ENCODE measurements at places on chromosomes 3 and 15.

DNA sequence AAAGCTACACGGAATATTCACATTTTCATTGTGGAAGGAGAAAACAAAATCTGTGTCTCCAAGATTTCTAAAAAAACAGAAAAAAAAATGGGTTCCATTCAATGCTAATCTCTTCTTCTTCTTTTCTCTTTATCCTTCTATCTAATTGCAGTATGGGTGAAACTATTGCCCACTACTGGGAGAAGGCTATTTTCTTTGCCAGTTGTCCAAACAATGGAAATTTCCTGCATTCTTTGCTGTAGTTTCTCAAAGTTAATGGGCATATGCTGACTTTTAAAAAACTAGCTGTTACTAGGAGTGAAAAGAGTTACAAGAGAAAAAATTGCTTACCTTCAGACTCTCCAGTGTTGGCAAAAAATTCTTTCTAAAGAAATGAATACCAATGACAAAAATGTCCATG is 179.3 kb upstream of the ANKRD28 start:
- DNase-seq, result no peak

DNA sequence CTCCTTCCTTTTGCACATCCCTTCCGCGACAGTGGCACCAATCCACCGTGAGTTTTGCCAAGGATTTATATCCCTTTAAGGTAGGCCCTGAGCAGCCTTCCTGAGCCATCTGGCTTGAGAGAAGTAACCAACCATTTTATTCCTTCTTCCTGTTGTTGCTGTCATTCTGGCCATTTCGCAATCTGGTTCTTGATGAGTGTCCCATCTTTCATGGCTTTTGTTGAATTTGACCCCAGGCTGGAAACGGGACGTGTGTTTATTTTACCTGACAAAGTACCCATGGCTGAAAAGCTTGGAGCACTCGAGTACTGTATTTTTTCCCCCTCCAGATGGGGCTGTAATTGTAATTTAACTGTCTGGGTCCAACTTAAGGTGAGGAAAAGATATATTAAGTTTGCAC is 173.4 kb downstream of the WNT5A start:
- no peak for DNase-seq

DNA sequence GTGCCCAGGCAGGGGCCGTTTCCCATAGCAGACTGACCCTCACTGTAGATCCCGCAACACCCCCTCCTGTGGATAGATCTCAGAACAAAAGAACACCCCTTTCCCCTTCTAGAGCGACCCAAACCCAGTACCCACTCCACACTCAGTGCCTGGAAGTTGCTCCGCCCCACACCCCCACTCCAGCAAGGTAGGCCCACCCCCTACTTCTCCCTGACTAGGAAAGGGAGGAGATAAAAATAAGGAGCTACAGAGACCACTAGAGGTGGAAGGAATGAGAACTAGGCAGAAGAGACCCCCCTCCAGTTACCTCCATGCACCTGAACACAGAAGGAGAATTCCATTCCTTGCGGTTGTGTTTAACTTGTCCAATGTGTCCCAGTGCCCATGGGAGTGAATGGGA is 30.2 kb upstream of the PARL start:
- no peak for DNase-seq

- DNase-seq, result no peak
These were observed 82.0 kb downstream of the LYSMD4 start for GRCh38 chr15:99651023-99651807.

DNA sequence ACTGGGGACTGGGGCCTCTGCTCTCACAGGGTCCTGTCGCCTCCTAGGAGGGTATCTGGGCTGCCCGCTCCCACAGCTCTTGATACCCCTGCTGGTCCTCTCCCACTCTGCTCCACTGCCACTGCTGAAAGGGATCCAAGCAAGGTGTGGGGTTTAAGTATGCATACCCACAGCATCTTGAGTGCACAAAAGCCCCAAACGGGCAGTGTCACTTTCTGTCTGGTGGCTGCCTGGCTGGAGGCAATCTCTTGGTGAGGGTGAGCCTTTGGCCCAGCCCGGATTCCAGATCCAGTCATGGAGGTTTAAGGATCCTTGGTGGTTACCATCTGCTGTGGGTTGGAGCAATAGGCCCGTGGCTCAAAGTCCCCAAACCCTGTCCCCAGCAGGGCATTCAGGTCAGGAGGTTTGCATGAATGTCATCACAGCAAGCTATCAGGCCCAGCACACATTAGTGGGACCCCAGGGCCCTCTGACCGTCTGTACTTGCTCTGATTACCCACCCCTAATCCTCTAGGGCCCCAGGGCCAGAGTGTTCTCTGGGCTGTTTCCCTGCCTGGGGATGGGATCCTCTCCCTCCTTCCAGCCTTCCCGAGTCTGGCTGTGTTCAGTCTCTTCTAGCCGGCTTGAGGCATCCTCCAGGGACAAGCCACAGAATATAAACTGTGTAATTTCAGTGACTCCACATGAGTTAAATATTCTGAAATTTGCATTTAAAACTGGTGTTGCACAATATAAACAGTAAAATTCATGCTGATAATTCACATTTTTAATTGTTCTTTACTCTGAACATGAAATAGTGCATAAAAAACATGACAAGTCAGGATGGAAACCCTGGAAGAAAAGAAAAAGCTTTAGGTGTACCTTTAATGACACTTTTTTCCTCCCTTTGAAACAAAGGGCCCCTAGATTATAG is 4.9 kb upstream of the TJP1 start:
- no peak for DNase-seq

DNA sequence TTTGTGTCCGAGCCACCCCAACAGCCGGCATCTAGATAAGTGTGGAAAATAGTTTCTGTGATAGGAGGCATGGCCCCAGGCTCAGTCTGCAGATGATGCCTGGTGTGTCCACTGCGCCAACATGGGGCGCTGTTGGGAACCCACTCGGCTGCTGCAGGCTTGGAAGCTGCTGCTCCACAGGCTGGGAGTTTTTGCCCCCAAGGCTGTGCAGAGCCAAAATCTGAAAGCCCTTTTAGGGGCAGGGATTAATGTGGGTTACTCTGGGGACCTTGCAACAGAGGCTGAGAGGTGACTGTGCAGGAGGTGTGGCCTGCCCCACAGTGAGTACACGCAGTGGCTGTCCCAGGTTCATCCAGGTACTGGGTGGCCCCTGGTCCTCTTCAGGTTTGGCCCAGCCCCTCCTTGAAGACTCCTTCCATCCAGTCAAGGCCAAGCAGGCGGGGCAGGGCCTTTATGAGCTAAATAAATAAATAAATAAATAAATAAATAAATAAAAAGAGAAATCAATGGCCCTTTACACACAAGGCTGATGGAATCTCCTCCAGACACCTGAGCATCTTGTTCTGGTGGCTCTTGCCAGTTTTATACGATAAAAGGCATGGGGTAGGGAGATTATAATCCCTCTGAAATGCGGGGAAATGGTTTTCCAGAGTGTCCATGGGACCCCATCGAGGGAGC is 73.8 kb downstream of the AAGAB start:
- DNase-seq, result no peak

- no peak for DNase-seq
These were observed 32.5 kb upstream of the ZNF445 start for GRCh38 chr3:44510000-44510368.

DNA sequence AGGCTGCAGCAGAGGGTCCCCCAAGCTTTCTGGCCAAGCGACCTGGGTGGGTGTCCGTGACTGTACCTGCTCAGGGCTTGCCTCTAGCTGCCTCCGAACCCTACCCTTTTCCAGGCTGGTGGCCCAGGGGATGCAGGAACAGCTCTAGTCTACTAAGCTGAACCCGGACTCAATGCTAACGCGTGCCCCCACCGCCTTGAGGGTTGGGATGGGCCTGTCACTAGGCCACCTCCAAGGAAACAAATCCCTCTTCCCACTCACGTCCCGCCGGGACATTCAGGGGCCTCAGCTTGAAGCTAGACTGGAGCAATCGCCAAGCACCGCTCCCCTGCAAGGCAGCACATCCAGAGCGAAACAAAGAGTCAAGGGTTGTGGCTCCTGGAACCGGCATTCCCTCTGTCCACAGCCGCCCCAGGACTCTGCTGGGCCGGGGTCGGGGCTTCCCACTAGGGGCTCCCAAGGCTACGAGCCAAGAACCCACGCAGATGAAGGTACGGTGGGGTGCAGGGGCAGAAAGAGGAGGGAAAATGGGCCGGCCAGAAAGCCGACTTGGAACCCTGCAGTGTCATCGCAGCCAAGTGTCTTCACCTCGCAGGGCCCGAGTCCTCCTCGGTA is 2.9 kb downstream of the FBXL22 start:
- DNase-seq, result no peak

GRCh38 chr15:72850833-72851232 is 67.3 kb upstream of the ADPGK start:
- DNase-seq, result no peak

DNA sequence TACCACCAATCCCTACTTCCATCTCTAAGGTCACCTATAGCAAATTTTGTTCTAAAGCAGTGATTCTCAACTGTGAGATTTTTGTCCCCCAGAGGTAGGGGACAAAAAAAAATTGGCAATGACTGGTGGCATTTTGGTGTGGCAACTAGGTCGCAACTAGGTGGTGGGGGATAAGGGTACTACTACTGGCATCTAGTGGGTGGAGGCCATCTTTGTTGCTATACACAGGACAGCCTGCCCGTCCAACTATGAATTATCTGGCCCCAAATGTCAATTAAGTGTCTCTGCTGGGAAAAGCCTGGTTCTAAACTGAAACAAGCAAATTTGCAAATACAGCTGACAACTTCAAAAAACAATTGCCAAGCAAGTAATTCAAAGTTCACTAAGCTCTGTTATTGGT is 1.4 kb downstream of the MTMR10 start:
- DNase-seq, result no peak

- DNase-seq, result no peak
These were observed 142.4 kb upstream of the TLE3 start for GRCh38 chr15:70240082-70240481.

DNA sequence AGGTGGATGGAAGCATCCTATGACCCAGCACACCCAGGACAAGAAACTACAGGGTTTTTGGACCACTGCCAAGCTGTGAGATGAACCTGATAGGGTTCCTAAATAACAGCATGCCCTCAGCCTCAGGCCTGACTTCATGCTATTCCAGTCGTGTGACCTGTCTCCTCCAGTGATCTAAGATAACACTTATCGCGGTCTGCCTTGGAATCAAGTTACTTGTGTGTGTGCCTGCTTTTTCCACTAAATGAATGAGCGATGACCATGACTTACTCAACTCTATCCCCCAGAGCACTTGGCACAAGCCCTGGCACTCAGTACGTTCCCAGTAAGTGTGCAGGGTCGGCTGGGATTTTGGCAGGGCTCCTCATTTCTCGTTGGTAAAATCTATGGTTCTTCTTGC is 172.7 kb upstream of the TP63 start:
- no peak for DNase-seq

DNA sequence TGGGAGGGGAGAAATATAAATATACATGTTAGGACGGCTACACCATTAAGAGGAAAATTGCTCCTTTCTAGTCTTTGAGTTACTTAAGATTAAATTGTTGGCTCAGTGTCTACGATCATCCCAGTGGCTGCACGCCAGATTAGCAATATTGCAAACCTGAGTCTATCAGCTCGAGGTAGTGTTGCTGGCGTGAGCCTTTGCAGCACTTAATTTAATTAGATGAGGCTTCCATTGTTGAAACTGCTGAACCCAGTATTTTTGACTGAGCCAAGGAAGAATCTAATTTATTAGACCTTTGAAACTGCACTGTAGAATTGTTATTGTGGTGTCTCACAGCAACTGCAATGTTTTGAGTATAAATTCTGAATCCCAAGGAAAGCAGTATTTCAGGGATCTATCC is 782.4 kb upstream of the ROBO1 start:
- DNase-seq, result no peak

DNA sequence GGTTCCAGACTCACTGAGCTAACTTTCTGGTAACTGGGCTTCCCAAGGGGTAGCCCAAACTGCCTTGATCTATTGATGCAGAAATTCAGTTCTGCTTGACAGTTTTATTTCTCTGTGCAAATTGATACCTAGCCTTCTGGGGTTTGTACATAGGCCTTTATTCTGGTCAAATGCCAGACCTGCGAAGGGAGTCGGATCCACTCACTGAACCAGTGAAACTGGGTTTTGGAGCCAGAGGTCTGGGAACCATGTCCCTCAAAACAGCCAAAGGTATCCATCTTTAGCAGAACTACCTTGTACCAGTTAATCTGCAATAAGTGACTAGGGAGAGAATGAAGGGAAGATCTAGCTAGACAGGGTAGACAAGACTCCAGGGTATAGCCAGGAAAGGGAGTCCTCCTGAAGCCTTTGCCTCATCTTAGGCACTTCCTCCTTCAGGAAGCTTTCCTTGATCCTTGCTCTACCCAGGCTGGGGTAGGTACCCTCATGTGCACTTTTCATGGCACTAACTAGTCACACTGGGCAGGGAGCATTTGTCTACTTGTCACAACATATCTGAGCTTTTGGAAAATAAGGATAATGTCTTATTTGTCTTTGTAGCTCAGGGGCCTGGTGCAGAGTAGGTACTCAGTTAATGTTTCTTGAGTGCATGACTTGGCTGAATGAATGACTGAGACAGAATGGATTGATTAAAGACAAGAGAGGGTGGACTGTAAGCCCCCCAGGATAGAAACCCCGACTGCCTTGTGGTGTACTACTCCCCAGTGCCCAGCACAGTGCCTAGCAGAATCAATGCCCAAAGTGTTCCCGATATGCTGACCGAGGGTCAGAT is 1.4 kb upstream of the SNX33 start:
- DNase-seq, result no peak

- DNase-seq, result no peak
These were observed 43.0 kb upstream of the UTS2B start for GRCh38 chr3:191373327-191373726.

- DNase-seq, result peak; percentile 28
These were observed 2.3 kb downstream of the SETD5 start for GRCh38 chr3:9399746-9400145.

- DNase-seq, result no peak
These were observed 10.8 kb downstream of the GATA2 start for GRCh38 chr3:128482175-128482574.

- DNase-seq, result no peak
These were observed 97.8 kb downstream of the CHSY1 start for GRCh38 chr15:101153801-101154656.

DNA sequence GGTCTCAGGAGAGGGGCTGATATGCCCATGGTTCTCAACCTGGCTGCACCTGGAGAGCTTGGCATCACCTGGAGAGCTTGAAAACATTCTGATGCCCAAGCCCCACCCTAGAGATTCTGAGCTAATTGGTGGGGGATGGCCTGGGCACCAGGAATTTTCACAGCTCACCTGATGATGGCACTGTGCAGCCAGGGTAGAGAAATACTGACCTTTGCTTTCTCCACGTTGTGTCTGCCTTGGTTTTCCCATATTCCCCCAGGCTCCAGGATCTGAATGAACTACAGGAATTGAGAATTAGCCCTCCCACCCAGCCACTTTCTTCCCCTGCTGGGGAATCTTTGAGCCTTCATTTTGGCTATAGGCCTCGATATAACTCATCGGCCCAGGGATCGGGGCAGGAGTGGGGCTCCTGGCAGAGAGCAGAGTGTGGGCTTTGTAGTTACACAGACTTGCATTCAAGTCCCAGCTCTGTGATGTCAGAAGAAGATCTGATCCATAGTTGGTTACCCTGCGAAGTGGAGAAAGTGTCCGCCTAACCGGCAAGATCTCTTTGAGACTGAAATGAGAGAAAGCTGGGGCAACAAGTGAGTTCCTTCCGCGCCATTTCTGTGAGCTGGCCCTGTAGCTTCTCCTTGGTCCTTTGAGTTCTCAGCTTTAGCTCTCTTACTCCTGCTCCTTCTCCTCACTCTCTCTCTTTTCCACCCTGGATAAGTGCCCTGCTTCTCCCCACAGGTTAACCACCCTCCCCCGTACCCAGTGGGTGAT is 33.1 kb upstream of the UBE2Q2 start:
- peak; percentile 39 for DNase-seq

GRCh38 chr3:52895418-52895817 is 1.9 kb downstream of the STIMATE start:
- no peak for DNase-seq

- DNase-seq, result no peak
These were observed 225.3 kb downstream of the XXYLT1 start for GRCh38 chr3:195045481-195046210.

All from activated naive CD4-positive, alpha-beta T cell treated with anti-CD3 and anti-CD28 coated beads, Interleukin-2, amount 10 ng/mL, durations not matched to agents 7 days and 5 days (primary cell).